ENCODE measurements at places on chromosomes 5 and 9. TPM values are rescaled to one million over a fixed set of nuclear protein-coding genes. Genes with fewer than 3 reads are reported as not detected.

DNA sequence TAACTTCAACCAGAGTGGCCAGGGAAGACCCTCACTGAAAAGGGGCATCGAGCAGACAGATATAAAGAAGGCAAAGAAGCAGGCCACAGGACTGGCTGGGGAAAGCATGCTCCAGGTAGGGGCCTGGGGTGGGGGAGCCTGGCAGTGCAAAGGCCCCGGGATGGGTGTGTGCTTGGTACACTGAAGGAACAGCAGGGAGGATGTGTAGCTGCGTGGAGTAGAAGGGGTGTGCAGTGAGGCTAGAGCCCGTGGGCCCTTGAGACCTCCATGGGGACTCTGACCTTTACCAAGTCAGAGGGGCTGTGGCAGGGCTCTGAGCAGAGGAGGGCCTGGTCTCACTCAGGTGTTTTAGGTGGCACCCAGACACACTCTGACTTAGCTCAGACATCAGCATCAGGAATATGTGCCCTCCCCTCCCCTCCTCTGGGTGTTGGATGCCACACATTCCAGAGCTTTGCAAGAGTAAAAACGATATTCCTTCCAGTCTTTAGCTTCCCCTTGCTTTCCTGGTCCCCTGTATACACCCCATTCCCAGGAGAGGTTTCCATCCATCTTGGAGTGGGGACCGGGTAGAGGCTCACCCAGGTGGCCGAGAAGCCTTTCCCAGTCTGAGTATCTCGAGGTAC is 7.6 kb downstream of the TRIM7 start:
- no peak for DNase-seq

- no peak for DNase-seq
Measured at GRCh38 chr9:133647148-133647547, 11.0 kb downstream of the DBH start.

- no peak for DNase-seq
Measured at GRCh38 chr5:32254881-32255539, 57.7 kb downstream of the MTMR12 start.

GRCh38 chr5:109611505-109611904 is 78.2 kb upstream of the MAN2A1 start:
- DNase-seq = no peak

The CHMP5 gene
- total RNA-seq = 55.9 TPM

The TMEM215 gene
- not detected for total RNA-seq

The ANXA6 gene
- total RNA-seq = 349 TPM

The DIMT1 gene
- 29.2 TPM for total RNA-seq
